ENCODE measurements at places on chromosomes 2 and 18. TPM values are rescaled to one million over a fixed set of nuclear protein-coding genes. Genes with fewer than 3 reads are reported as not detected.

DNA sequence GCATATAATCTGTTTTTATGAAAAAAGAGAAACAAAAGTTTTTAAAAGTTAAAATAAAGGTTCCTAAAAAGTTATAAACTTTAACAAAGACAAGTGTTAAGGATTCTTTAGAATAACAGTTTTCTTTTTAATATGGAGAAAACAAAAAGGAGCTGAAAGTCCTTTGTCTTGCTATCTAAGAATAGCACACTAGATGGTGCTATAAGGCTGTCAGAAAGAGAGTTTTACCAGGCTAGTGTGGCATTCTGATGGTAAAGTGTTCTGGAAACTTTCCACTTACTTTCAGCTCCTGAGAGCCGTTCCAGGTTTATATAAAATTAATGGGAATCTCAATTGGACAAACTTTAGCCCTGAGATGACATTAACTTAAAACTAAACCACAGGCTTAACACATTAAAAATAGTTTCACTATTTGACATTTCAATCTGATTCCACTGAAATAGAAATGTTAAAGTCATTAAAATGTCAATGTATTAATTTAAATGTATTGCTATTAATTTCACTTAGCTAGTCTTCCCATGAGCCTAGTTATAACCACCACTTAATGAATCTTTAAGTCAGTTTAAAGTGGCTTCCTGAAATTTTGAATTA lies 3.7 kb downstream of the FBXO48 start:
- no peak for DNase-seq

- no peak for DNase-seq
Observed at GRCh38 chr2:10688921-10689807, 611 bp downstream of the NOL10 start.

GRCh38 chr18:47036298-47036874 lies 965 bp upstream of the ELOA2 start:
- no peak for DNase-seq

- no peak for DNase-seq
Observed at GRCh38 chr2:56505885-56506284, 322.1 kb downstream of the CCDC85A start.

GRCh38 chr2:173553593-173553992 lies 198.9 kb downstream of the CDCA7 start:
- DNase-seq, result no peak

DNA sequence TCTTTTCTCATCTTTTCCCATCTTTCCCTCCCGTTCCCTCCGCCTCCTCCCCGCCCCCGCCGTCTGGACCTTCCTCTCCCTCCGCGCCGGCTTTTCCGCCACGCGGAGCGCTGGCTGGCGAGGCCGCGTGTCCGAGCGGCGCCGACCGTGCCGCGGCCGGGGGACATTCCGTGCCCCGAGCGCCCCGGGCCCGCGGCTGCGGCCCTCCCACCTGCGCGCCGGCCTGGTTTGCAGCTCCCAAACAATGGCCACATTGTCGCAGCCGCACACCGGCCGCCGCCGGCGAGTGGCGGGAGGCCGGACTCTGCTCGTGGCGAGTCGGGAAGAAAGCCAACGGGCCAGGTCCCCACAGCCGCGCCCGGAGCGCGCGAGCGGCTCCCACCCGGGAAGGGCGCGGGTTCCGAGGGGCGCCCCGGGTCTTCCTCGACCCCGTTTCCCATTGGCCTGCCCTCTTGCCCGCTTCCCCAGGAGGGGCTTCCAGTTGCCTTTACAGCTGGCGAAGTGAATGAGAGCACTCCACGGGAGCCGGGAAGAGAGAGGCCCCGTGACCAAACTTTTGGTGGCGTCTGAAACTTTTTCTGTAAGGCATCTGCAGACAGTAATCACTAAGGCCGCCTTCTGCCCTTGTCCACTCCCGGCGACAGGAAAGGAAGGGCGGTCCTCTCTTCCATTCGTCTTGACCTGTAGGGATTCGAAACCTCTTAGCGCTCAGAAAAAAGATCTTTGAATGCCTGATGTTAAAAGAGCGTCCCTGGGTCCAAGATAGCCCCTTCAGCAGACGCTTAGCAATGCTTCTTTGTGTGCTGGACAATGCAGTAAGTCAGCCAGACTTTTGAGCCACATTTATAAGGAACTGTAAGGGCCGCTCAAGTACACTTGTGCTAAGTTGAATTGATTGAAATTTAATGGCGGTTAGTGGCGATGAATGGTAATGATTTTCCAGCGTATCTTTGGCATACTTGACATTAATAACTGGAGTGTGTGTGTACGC lies 6.2 kb downstream of the GLI2 start:
- no peak for DNase-seq

- no peak for DNase-seq
Observed at GRCh38 chr18:42064109-42064508, 109.1 kb downstream of the PIK3C3 start.

- no peak for DNase-seq
Observed at GRCh38 chr18:37608876-37609275, 43.3 kb upstream of the CELF4 start.

GRCh38 chr2:176683618-176684111 lies 414.4 kb downstream of the MTX2 start:
- DNase-seq, result no peak

GRCh38 chr2:102296449-102296848 lies 14.9 kb upstream of the IL1RL1 start:
- DNase-seq, result no peak

DNA sequence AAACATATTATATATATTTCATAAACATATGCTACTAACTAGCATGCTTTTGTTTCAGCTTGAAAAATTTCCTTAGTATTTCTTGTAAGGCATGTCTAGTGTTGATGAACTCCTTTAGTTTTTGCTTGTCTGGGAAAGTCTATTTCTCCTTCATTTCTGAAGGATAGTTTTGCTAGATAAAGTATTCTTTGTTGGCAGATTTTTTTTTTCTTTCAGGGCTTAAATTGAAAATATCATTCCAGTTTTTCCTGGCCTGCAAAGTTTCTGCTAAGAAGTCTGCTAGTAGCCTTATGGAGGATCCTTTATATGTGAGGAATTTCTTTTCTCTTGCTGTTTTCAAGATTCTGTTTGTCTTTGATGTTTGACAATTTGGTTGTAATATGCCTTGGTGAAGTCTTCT lies 183.5 kb downstream of the SLC4A3 start:
- no peak for DNase-seq

- no peak for DNase-seq
Observed at GRCh38 chr18:50982802-50983179, 15.0 kb downstream of the ELAC1 start.

- no peak for DNase-seq
Observed at GRCh38 chr2:165990846-165991245, 37.3 kb upstream of the TTC21B start.

DNA sequence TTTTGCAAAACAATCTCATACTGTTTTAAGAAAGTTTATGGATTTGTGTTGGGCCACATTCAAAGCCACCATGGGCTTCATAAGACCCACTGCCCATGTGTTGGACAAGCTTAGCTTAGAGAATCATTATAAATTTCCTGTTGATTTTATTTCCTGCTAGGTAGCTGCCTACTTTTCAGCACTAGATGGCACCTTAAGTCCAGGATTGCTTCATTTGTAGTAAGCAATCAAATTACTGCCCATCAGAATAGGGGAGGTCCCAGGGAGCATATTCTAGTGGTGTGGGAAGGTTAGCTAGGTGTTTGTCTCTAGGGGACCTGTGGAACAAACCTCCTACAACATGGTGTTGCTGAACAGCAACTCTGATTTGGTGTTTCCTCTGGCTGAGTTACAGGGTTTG lies 11.0 kb upstream of the DCDC2C start:
- DNase-seq, result no peak

DNA sequence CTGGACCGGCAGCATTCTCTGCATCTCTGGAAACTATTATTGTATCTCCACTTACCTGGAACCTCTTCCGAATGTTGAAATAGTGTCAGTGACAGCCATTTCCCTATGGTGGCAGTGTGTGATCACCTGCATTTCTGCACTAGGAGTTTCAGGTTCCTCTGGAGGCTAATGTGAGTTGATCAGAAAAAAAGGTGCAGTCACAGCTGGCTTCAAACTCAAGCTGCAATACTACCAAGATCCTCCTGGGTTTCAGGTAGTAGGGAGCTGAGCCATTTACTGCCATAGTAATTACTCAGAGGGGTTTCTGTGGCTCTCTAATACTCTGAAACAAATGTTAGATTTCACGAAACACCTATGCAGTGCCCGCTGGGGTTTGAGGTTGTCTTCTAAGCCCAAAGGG lies 183.5 kb upstream of the OSR1 start:
- DNase-seq, result no peak

The TBR1 gene
- total RNA-seq, result not detected

The MLPH gene
- total RNA-seq, result 14.8 TPM
